ENCODE measurements at places on chromosomes 12 and 14. TPM values are rescaled to one million over a fixed set of nuclear protein-coding genes. Genes with fewer than 3 reads are reported as not detected.

ETFRF1 gene
- total RNA-seq = 45.8 TPM

CCDC175 gene
- not detected for total RNA-seq

CFAP251 gene
- 1.1 TPM for total RNA-seq

INSM2 gene
- total RNA-seq = not detected

KLRF1 gene
- total RNA-seq = not detected

ATL1 gene
- 17.2 TPM for total RNA-seq

TCL1A gene
- not detected for total RNA-seq

RNFT2 gene
- 0.31 TPM for total RNA-seq

MYO1H gene
- total RNA-seq = not detected

RNASE1 gene
- 87.2 TPM for total RNA-seq

NGDN gene
- 32.7 TPM for total RNA-seq

MGAT4C gene
- 0.73 TPM for total RNA-seq

ADAM21 gene
- 0.12 TPM for total RNA-seq

TMPRSS12 gene
- total RNA-seq = not detected

CLEC1B gene
- not detected for total RNA-seq

CDK17 gene
- total RNA-seq = 56.3 TPM
